ENCODE measurements at places on chromosomes 5 and 9. TPM values are rescaled to one million over a fixed set of nuclear protein-coding genes. Genes with fewer than 3 reads are reported as not detected.

GRCh38 chr5:24547132-24547531 lies 97.6 kb downstream of the CDH10 start:
- no peak overlapping the region for H3K27ac ChIP-seq
- H3K4me1 ChIP-seq: peaks cover 3% of the 10 kb centered on the region
- DNase-seq: no peak

DNA sequence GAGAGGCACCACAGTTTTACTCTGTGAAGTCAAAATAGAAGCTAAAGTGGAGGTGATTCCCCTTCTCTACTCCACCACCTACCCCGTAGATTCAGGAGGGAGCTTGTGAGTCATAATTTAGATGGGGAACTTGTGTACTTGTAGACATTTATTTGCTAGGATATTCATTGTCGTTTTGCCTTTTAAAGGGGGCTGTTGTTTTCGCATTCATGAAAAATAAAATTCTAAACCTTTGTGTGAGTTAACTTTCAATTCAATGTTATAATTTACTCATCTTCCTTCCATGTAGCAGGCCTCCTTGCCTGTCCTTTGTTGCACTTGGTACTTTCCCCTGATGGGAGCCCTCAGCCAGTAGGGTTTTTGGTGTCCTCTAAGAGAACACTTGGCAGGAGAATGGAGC lies 22.0 kb downstream of the SECISBP2 start:
- DNase-seq: no peak
- no peak overlapping the region for H3K4me3 ChIP-seq
- H3K27me3 ChIP-seq: no peaks in the 10 kb centered on the region
- H3K27ac ChIP-seq: no peak overlapping the region
- peaks cover 20% of the 10 kb centered on the region for H3K36me3 ChIP-seq

DNA sequence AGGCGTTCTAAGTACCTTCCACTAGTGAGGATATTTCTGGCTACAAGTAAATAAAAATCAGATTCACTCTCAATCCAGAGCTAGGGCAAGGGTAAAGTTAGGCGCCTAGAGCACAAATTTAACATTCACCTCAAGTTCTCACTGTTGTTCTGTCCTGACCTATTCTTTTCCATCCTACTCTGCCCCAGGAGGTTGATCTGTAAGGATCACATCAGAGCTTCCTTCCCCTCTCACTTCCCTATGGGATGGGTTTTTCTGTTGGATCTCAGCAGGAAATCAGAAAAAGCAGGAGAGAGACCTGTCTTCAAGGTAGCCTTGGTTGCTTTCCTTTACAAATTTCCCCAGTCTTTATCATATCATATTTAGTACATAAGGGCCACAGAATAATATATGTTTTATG lies 316.7 kb downstream of the GABRG2 start:
- H3K27ac ChIP-seq: no peak overlapping the region
- no peak for DNase-seq
- no peaks in the 10 kb centered on the region for H3K27me3 ChIP-seq
- H3K4me1 ChIP-seq: no peaks in the 10 kb centered on the region
- H3K4me3 ChIP-seq: no peak overlapping the region
- H3K36me3 ChIP-seq: no peaks in the 10 kb centered on the region

- no peak overlapping the region for H3K27ac ChIP-seq
- H3K4me1 ChIP-seq: peaks cover 8% of the 10 kb centered on the region
- no peak for DNase-seq
- H3K36me3 ChIP-seq: no peaks in the 10 kb centered on the region
Observed at GRCh38 chr5:169751490-169751889, 114.4 kb downstream of the DOCK2 start.

DNA sequence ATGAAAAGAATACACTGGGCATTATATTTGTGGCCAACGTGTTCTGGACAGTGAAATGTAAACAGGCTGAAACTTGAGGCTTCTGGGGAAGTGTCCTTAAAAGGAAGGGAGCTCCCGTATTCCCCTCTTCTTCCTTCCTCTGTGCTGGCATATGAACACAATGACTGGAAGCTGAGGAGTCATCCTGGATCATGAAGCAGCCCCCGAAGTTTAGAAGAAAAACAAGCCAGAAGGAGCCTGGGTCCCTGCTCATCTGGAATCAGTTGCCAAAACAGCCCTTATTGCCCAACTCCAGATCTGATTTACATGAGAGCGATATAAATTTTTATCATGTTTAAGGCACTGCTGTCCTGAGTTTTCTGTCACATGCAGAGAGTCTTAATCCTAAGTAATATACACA lies 65.4 kb upstream of the SLC1A1 start:
- H3K4me1 ChIP-seq: no peaks in the 10 kb centered on the region
- DNase-seq: no peak
- H3K27ac ChIP-seq: no peak overlapping the region
- no peaks in the 10 kb centered on the region for H3K36me3 ChIP-seq
- H3K4me3 ChIP-seq: no peak overlapping the region
- no peaks in the 10 kb centered on the region for H3K27me3 ChIP-seq

GRCh38 chr9:1253064-1253979 lies 203.2 kb downstream of the DMRT2 start:
- no peaks in the 10 kb centered on the region for H3K4me1 ChIP-seq
- peaks cover 1% of the 10 kb centered on the region for H3K27me3 ChIP-seq
- H3K4me3 ChIP-seq: no peak overlapping the region
- no peak overlapping the region for H3K27ac ChIP-seq
- DNase-seq: no peak

DNA sequence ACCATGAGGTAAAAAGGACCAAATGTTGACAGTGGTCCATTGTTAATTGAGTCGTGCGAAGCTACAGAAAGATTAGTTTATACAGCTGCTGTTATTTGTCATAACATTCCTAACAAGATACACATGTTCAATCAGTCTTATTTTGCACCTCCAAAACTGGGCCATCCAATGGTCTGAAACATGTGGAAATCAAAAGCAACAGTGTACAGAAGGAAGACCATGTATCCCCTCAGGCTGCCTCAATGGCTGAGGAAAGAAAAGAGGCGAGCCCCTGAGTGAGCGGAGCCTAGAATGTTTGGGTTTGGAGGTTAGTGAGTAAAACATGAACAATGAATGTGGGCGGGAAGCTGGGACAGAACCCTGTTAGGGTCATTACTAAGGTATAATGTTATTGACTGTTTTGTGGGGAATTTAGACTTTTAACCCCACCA lies 35.6 kb downstream of the NFIB start:
- no peak for DNase-seq
- no peak overlapping the region for H3K4me3 ChIP-seq
- H3K4me1 ChIP-seq: peaks cover 12% of the 10 kb centered on the region
- H3K36me3 ChIP-seq: no peaks in the 10 kb centered on the region

DNA sequence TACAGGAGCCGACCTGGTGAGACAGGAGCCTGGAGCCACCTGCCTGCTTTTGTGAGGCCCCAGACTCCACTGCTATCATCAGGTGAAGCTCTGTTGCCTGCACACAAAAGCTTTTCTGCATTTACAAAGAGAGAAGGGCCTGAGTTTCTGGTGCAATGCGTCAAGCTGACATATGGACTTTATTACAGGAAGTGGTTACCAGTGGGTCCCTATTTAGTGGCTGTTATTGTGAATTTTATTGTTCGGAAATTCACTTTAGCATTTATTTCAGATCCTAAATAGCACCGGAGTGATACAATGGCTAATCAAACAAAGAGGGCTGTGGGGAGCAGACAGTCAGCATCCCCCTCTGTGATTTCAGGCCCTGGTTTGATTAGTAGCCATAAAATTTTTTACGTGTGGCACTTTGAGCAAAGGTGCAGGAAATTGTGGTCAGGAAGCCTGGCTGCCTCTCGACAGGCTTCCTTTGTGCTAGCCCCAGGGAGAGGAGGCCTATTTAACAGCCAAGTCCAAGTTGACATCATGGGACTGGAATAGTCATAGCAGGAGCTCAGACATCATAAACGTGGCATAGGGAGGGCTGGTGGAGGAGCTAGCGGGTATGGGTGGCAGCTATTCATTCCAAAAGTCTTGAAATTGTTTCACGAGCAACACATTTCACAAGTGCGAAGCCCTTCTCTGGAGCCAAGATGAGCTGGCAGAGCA lies 8.4 kb downstream of the TGFBI start:
- no peaks in the 10 kb centered on the region for H3K27me3 ChIP-seq
- DNase-seq: no peak
- H3K36me3 ChIP-seq: no peaks in the 10 kb centered on the region
- no peak overlapping the region for H3K4me3 ChIP-seq
- H3K4me1 ChIP-seq: no peaks in the 10 kb centered on the region

DNA sequence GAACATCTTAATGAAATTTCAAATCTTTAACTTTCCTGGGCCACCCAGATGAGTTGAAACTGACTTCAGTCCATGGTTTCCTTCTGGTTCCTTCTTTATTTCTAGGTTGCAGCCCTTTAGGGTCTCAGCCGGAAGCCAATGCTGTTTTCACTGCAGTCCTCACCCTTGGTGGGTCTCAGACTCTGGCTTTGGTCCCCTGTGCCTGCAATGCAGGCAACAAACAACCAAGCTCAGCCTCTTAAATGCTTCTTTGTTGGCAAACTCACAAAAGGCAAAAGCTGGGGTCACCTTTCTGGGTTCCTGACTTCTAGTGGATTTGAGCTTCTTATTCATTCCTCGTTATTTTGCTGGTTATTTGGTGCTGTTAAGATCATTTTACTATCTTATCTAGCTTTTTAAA lies 19.3 kb upstream of the APC start:
- H3K4me3 ChIP-seq: no peak overlapping the region
- H3K4me1 ChIP-seq: peaks cover 5% of the 10 kb centered on the region
- H3K27ac ChIP-seq: no peak overlapping the region
- no peaks in the 10 kb centered on the region for H3K36me3 ChIP-seq
- no peaks in the 10 kb centered on the region for H3K27me3 ChIP-seq

GRCh38 chr5:126358525-126358924 lies 64.7 kb upstream of the GRAMD2B start:
- no peak overlapping the region for H3K27ac ChIP-seq
- H3K4me3 ChIP-seq: no peak overlapping the region
- H3K36me3 ChIP-seq: no peaks in the 10 kb centered on the region
- peaks cover 2% of the 10 kb centered on the region for H3K27me3 ChIP-seq

The NR5A1 gene
- not detected for total RNA-seq

The IRGM gene
- not detected for total RNA-seq

The MARCOL gene
- total RNA-seq: not detected

The MCTP1 gene
- total RNA-seq: 1.7 TPM

The DCP2 gene
- 117 TPM for total RNA-seq

Measured in glutamatergic neuron (in vitro differentiated cells).